ENCODE measurements at places on chromosomes 5 and 9. TPM values are rescaled to one million over a fixed set of nuclear protein-coding genes. Genes with fewer than 3 reads are reported as not detected.

HTR1A gene
- total RNA-seq, result not detected

COL27A1 gene
- 7.3 TPM for total RNA-seq

PRDM9 gene
- not detected for total RNA-seq

FOXE1 gene
- total RNA-seq, result not detected

LECT2 gene
- total RNA-seq, result not detected

LCN1 gene
- 0.66 TPM for total RNA-seq

PCDHGA12 gene
- 4.8 TPM for total RNA-seq

ZNF474 gene
- total RNA-seq, result 0.09 TPM

PCDHB16 gene
- total RNA-seq, result 0.09 TPM

OTP gene
- not detected for total RNA-seq
